ENCODE measurements at places on chromosomes 2 and 18.

DNA sequence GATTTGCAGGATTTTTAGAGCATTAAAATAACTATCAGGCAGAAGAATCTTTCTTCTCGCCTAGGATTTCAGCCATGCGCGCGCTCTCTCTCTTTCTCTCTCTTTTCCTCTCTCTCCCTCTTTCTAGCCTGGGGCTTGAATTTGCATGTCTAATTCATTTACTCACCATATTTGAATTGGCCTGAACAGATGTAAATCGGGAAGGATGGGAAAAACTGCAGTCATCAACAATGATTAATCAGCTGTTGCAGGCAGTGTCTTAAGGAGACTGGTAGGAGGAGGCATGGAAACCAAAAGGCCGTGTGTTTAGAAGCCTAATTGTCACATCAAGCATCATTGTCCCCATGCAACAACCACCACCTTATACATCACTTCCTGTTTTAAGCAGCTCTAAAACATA is 137.0 kb downstream of the MEIS1 start:
- no peak for DNase-seq

GRCh38 chr2:164009756-164010337 is 274.0 kb upstream of the FIGN start:
- DNase-seq: no peak

DNA sequence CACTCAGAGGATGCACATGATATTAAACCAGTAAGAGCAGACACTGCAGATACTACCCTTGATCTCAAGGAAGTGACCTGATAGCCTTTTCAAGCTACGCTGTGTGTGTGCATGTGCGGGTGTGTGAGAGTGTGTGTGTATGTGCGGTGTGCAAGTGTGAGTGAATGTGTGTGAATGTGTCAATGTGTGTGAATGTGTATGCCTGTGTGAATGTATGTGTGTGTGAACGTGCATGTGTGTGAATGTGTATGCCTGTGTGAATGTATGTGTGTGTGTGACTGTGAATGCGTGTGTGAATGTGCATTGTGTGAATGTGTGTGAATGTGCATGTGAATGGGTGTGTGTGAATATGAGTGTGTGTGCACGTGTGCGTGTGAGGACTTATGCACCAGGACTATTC is 53.8 kb downstream of the KCNG2 start:
- DNase-seq: no peak

DNA sequence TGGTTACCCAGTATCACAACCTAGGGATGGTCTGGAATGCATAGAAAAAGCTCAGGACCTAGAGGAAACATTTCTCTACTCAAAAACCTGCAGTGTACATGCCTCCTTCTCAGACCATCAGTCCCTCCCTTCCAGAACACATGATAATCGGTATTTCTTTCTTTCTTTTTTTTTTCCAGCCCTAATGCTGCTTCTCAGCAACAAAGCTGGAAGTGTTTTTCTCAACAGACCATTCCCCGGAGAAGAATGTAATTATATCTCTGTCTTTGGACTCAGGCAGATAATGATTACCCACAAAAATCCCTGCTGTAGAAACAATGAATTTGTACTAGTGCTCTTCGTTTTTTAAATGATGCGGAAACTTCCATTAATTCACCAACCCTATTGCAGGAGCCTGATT is 44.1 kb upstream of the NDUFV2 start:
- no peak for DNase-seq

DNA sequence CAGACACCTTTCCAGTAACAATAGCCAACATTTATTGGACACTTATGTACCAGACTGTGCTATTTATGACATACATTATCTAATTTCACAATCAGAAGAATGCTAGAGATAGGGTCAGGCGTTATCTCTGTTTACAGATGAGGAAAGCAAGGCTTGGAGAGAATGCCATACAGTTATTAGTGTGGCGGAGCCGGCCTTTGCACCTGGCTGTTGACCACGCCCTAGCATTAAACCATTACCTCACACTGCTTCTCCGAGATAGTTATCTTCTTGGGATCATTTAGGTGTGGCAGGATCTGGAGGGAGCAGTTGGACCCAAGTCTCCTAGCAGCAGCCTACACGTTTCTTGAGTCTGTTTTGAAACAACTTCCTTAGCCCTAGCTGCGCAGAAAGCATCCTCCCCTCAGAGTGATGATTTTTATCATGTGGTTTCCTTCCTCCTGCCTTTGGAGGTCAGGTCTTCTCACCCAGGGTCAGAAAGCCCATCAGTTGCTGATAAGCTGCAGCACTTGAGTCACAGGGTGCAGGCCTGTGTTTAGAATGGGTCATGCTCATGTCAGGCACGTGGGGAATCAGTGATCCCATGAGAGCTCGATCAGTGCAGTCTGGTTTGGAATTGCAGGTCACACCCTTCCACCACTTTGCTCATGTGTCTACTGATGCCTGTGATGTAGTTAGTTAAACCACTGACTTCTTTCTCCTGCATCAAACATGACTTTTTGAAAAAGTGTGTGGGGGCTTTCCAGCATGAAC is 118.2 kb downstream of the SPTBN1 start:
- DNase-seq: no peak

- DNase-seq: no peak
These were observed 76.7 kb downstream of the FHOD3 start for GRCh38 chr18:36374262-36374661.

DNA sequence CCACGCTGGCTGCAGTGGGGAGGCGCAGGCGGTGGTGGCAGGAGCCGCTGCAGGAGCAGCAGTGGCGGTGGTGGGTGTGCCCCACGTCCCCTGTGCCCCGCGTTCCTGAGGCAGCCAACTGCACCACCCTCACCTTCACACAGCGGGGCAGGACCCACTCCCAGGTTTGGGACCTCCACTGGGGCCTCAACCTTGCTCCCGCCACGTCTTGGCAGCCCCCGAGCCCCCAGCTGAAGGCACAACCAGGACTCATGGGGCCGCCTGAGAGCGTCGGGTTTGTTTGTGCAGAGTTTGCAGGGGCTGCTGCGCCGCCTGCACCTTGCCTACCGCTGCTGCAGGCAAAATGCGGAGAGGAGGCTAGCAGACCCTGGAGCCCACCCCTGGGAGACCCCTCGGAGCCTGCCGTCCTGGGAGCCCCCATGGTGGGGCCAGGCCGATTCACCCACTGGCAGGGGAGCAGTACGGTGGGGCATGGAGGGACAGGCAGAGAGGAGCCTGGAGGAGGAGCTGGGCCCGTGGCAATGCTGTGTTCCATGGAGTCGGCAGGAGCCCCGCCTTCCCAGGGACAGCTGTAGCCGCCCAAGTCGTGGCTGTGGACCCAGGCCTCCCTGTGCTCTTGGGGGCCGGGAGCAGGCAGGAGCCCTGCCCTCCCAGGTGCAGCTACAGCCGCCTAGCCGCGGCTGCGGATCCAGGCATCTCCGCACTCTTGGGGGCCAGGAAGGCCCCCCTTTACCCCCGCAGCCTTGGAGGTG is 14.7 kb upstream of the EML6 start:
- DNase-seq: no peak

DNA sequence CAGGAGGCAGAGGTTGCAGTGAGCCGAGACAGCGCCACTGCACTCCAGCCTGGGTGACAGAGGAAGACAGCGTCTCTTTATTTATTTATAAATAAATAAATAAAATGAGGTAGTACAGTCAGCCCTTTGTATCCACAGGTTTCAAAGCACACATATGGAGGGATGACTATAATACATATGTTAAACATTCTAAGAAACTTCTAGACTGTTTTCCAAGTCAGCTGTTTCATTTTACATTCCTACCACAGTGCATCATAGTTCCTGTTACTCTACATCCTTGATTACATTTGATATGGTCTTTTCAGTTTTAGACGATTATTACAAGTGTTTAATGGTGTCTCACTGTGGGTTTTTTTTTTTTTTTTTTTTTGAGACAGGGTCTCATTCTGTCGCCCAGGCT is 157.6 kb downstream of the ATAD2B start:
- no peak for DNase-seq

DNA sequence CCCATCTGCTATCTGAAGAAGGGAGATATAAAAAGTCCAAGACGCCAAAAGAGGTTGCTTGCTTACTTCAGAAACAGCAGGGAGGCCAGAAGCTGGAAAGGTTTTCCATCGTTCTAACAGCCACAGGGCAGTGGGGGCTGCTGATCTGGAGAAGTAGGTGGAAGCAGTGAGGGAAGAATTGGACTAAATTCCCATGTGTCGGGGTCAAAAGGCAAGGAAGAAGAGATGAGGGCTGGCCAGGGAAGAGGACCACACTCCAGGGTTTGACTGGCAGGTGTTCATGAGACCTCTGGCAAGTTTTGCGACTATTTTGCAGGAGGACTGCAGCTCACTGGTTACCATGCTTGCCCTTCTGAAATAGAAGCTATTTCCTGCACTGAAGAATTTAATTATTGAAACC is 91.0 kb downstream of the SCG2 start:
- no peak for DNase-seq

DNA sequence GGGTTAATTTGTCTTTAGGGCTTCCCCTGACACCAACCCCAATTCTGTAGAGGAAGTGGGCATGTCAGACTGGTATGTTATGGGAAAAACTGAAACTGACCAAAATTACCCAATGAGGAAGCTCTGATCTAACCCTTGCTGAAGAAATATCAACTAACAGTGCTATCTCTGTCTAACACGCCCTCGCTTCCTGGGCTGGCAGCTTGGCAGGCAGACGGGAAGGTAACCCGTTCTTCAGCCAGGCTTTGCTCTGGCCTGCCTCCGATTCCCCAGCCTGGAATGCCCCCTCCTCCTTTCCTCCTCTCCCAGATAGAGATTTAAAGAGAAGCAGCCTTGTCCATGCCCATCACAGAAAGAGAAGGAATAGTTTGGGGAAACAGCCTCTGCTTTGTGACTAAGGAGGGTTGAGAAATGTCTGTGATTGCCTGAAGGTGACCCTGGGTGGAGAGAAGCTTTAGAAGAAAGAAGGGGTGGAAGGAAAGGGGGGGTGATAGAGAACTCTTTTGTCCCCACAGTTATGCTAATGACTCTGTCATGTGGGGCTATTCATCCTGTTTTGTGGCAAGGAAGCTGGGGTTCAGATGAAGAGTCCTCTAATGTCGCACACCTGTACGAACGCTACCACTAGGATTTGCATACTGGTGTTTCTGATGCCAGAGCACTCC is 15.4 kb downstream of the HK2 start:
- no peak for DNase-seq

DNA sequence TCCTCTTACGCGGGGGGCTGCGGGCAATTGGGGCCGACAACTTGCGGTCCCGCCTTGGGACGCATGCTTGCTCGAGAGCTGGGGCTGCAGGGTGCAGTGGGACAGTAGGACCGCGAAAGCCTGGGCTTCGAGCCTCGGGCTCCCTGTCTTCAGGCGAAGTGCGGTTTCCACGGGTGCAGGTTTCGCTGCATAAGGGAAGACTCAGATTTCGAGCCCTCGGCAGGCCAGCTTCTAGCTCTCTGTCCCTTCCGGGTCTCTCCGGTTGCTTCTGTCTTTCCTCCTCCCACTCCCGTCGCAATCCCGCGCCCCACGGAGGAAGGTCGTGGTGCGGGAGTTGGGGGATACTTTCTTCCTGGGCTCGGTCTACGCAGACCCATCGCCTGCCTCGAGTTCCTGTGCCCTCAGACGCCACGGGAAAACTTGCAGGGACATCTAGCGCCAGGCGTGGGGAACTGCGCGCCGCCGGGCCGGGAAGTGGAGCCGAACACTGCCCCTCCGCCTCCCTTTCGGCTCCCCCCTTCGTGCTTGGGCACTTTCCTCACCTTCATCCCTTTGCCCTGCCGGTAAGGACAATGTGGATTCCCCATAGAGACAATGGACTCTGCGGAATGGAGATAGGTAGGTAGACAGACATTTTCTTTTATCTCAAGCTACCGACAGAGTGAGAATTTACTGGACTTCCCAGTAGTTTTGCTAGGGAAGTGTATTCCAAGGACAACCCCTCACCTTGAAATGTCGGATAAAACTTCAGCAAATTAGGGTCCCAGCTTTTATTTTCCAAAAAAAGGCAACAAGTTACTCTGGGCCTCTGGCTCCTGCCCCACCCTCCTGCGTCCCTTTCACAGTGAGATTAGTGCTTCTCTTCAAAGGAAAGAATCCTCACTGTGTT is 4.2 kb upstream of the HOXD13 start:
- no peak for DNase-seq

DNA sequence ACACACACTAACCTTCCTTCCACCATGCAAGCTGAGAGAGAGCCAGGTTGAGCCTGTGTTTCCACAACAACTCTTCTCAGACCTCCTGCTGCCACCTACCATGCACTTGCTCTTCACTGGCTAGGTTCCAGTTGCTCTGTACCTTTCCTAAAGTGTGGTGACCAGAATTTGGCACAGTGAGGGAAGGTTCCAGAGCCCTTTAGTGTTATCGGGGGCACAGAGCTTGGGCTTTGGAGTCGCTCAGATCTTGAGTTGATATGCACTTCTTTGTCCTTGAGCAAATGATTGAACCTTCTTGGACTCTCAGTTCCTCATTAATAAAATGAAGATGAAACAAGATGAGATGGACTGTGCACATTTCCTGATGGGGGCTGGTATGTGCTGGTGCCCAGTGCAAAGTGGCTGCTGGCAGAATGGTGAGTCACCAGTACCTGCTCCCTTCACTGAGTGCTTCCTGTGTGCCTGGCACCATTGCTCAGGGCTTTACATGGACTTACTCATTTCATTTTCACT is 47.1 kb downstream of the NEDD4L start:
- no peak for DNase-seq

GRCh38 chr2:237441605-237442274 is 27.8 kb upstream of the COL6A3 start:
- DNase-seq: no peak

GRCh38 chr2:37601569-37601968 is 69.9 kb downstream of the CDC42EP3 start:
- no peak for DNase-seq

GRCh38 chr2:131152074-131152473 is 46.9 kb downstream of the PLEKHB2 start:
- no peak for DNase-seq

GRCh38 chr2:73281244-73281643 is 3.0 kb downstream of the FBXO41 start:
- no peak for DNase-seq

DNA sequence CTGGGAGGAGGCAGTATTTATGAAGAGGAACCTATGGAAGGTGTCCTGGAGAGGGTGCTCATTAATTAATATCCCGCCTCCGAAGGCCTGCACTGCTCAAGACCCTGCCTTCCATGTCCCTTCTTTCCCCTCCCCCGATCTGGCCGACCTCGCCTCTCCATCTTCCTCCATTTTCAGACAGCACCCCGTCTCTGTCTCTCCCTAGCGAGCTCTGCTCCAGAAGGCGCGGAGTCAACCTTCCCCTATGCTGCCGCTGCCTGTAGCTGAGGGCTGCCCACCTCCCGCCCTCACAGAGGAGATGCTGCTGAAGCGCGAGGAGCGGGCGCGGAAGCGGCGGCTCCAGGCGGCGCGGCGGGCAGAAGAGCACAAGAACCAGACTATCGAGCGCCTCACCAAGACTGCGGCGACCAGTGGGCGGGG is 1.1 kb upstream of the WBP1 start:
- no peak for DNase-seq

DNA sequence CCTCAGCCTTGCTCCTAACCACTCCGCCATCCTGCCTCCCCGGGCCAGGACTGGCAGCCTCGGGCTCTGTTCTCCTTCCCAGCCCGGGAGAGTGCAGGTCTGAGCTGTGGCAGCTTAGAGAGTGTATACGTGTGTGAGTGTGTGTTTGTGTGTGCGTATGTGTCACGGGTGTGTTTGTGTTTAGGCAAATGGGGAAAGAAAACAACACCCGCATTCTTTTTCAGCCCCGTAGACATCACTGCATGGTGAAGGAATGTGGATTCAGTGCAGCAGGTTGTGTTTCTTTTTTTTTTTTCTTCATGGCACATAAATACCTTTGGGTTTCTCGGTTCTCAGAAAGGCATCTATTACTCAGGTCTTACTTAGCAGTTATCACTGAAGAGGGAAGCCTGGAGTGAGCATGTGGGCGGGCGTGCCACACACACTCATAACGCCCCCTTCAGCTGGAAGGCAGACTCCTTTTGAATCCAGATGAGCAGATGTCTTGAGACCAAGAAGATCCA is 44.2 kb downstream of the GLI2 start:
- DNase-seq: no peak

Measured in left renal cortex interstitium (tissue), 4 donors.